ENCODE measurements at places on chromosomes 12 and 14.
A peak's percentile ranks its signal among the peaks of the same experiment; 100 is the strongest.

DNA sequence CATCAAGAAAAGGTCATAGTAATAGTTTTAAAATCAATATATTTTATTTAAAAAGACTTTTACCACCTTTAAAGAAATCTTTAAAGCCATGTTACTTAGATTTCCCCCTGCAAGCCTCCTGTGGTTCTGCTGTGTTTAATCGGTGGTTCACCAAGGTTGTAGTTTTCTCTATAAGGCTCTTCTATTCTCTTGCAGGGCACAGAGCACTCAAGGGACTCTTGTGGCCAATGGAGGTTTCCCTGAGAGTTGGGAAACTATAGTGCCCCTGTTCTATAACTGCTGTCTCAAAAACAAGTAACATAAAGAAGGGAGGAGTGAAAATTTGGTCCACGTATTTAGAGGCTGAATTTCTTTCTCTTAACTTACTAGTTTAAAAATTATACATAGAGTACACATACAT is 25.0 kb downstream of the DACT1 start:
- DNase-seq, result no peak

DNA sequence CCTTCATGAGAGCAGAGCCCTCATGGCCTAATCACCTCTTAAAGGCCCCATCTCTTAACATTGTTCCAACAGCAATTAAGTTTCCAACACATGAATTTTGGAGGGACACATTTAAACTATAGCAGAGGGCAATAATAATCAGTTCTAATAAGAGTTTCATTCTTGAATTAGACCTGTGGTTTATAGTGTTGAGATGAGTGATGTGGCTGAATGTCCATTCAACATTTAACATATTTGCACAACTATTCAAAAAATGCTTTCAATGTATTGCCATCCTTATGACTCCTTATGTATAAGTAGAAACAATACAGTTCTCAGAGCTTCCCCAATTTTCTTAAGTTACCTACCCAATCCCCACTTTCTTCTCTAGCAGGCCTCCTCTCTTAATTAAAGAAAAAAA is 21.5 kb downstream of the KLHL28 start:
- DNase-seq, result no peak

DNA sequence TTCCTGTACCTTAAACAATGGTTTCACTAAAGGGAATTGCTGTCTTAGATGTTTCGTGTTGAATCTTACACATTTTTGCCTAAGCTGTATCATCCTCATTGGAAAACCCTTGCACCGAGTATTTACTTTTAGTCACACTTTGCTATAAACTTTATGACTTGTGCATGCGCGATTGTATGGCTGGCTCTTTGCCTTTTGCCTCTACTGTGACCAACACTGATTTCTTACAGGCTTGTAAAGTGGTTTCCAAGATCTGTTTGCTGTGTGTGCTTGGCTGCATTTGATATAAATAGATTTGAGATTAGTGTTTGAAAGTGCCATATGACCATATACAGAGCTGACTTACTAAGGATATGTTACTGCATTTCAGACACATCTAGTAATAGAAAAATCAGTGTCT is 40.5 kb downstream of the RASSF3 start:
- peak; percentile 83 for DNase-seq

DNA sequence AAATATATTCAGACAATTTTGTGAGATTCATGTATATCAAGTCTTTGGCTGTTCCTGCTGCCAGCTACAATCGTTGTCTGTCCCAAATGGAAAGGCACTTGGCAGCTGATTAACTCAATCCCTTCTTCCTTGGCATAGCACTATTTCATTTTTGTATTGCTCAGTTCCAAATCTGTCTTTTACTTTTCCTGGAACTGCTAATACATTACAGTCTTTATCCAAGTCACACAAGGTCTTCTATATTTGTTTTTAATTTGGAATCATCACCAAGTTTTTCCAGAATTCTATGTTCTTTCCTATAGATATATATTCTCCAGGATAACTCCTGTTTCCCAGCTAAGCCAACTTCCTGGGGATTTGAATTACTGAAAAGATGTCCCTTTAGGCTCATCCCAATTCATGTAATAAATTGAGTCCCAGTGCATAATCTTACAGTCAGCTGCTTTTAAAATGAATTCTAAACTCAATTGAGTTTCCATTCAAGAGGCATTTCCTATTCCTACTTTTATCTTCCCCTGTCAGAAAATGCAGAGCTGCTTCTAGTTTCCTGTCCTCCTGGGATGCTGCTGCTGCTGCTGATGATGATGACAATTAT is 45.9 kb downstream of the DYRK2 start:
- DNase-seq, result no peak

DNA sequence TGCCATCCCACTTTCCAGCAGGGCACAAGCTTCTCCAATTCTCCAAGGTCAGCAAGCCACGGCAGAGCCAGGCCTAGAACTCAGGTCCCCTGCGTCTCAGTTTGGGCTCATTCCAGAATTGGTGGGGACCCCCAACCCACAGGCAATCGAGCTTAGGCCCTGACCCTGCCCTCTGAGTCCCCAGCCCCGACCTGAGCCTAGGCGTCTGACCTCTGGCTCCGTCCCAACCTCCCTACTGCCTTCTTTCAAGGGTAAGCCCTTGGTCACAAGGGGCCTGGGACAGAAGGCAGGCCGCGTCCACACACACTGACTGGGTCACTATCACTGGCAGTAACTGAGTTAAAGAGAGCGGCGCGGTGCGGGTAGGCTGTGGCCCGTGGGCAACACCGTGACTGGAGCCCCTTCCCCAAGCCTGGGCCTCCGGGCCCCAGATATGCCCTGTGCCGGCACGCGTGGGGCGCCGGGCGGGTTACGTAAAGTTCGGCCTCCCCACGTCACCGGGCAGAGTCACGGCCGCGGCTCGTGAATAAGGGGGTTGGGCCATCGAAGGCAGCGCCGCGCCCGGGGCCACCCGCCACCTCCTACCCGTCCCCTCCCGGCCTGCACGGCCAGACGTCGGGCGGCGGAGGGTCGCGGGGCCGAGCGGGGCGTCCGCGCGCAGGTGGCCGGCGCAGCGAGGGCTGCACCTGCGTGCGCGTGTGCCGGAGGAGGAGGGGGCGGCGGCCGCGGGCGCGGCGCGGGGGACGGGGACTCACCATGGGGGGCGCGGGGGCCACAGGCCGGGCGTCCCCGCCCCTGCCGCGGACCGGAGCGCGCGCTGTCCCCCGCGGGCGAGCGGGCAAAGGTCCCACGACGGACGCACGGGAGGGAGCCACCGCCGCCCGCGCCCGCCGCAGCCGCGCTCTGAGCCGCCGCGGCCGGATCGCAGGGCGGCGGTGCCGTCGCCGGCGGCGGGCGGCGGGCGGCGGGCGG is 516 bp downstream of the ANKRD9 start:
- DNase-seq, result peak; percentile 43

GRCh38 chr12:120666571-120667390 is 20.2 kb upstream of the MLEC start:
- no peak for DNase-seq

GRCh38 chr12:29518407-29518806 is 20.9 kb upstream of the OVCH1 start:
- DNase-seq, result no peak

DNA sequence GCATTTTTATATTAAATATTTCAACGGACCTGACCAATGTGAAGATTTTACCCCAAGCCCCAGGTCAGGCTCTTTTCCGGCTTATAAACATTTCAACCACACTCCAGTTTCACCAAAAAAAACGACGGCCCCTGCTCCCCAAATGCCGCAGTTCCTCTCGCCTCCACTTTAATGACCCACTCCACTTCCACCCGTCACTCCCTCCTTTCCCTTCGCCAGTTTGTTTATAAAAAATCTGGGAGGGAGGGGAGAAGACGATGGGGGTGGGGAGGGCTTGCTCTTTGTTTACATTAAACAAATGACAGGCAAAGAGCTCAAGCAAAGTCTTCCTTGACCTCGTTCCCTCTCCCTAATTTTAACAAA is 5.4 kb downstream of the SIX6 start:
- no peak for DNase-seq

- no peak for DNase-seq
These were observed 31.6 kb downstream of the BRI3BP start for GRCh38 chr12:125024949-125025563.

DNA sequence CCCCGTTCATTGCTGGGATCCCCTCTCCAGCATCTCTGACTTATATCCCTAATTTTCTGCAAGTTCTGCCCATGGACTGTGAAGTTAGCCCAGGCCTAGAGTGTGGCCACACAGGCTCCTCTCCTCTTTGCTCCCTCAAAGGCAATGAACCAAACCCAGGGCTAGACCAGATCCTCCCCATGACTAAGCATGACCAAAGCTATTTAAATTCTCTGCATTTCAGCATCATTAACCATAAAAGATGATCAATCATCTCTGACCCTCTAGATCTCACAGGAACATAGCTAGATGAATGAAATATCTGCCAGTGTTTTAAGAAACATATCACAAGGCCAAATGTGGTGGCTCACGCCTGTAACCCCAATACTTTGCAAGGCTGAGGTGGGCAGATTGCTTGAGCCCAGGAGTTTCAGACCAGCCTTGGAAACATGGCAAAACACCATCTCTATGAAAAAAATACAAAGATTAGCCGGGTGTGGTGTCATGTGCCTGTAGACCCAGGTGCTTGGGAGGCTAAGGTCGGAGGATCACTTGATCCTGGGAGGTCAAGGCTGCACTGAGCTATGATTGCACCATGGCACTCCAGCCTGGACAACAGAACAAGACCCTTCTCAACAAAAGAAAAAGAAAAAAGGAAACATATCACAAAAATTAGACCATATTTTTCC is 2.2 kb upstream of the KRT3 start:
- no peak for DNase-seq

DNA sequence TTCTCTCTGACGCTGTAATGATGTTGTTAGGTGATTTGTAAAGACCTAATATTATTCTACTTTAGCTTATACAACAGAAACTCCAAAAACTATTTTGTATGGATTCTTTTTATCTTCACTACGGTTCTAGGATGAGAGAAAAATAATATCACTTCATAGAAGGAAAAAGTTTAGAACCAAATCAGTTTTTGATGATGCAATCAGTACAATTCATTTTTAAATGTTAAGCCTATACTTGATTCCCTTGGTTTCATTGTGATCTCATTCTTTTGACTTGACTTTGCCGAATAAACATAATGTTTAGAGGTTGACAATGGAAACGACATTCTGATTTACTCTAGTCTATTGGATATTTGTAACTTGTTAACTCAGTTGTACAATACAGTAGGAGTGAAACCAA is 24.6 kb upstream of the ERGIC2 start:
- no peak for DNase-seq

DNA sequence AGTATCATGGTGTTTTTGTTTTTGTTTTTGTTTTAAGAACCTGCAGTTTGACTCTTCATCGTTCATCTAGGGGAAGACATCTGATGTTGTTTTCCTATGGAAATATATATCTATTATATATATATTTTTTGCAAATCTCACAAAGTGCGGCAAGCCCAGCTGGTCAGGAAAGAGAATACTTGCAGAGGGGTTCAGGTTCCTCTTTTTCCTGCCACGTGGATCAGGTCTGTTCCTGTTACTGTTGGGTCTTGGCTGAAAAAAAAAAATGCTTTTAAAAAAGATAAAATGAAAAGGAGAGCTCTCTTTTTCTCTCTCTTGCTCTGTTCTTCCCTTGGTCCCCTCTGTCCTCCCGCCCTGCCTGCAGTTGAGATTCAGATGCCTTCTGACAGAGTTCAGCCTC is 179.4 kb upstream of the BCL2L14 start:
- no peak for DNase-seq

- no peak for DNase-seq
These were observed 291.8 kb downstream of the FOXN3 start for GRCh38 chr14:89125216-89125615.

- no peak for DNase-seq
These were observed 92.0 kb downstream of the EPS8 start for GRCh38 chr12:15697201-15697600.

DNA sequence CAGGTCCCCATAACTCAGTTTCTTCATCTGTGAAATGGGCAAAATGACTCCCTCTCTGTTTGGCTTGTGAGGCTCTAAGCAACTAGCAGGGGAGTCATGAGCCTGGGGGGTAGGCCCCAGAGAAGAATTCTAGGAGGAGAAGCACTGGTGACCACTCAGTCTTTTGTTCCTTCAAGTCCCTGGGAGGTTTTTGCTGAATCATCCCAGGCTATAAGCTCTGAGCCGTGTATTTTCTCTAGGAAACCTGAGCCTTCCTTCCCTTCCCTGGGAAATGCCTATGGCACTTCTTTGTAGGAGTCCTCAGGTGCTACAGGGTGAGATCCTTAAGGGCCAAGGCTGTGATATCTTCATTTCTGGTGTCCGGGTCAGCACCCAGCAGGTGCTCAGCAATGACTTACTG is 4.5 kb downstream of the RPH3A start:
- DNase-seq, result no peak

DNA sequence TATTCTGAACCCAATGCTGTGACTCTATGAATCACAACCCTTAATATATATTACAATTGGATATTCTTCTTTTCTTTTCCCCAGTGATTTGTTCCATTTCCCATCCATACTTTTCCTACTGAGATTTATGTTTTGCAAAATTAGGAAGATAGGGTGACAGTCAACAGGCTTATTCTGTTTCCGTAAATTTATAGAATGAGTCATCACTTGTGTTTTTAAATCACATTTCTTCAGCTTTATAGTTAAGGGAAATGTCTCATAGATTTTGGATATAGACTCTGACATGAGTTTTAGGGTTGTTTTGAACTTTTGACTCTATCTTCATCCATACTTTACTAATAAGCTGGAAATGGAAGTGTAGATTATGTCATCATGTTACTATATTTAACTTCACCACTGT is 661.6 kb upstream of the FBXO33 start:
- DNase-seq, result no peak

GRCh38 chr14:52871606-52872005 is 79.2 kb downstream of the FERMT2 start:
- DNase-seq, result no peak

GRCh38 chr12:113077057-113077858 is 20.7 kb downstream of the DTX1 start:
- no peak for DNase-seq

DNA sequence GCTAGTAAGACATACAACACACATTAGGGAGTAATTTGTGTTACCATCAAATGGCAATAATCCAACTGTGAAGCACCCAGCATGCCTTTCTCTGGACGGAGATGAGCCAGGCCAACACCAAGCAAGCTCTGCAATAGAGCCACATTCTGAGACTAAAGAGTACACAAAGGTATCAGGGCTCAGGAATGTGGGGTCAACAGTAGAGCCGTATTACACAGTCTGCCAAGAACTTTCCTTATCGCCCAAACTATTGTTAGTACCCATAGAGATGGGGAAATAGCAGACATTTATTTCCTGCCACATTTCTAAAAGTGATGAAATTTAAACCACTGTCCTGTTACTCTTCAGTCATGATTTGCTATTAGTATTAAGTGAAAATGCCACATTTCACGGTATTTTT is 113.7 kb downstream of the BMP4 start:
- DNase-seq, result no peak

GRCh38 chr12:48542300-48542928 is 17.0 kb downstream of the OR8S1 start:
- DNase-seq, result peak; percentile 25

Measured in SJSA1 (cell line).